ENCODE measurements at places on chromosomes 12 and 14.

GRCh38 chr12:7959701-7960121 lies 23.7 kb upstream of the SLC2A3 start:
- DNase-seq: no peak

- no peak for DNase-seq
These were observed 72.9 kb downstream of the CDK17 start for GRCh38 chr12:96327346-96327745.

GRCh38 chr12:16881986-16882570 lies 276.1 kb upstream of the LMO3 start:
- DNase-seq: no peak

- no peak for DNase-seq
These were observed 38.1 kb upstream of the DACT1 start for GRCh38 chr14:58599707-58600106.

GRCh38 chr12:74227846-74228545 lies 309.6 kb upstream of the ATXN7L3B start:
- DNase-seq: no peak

DNA sequence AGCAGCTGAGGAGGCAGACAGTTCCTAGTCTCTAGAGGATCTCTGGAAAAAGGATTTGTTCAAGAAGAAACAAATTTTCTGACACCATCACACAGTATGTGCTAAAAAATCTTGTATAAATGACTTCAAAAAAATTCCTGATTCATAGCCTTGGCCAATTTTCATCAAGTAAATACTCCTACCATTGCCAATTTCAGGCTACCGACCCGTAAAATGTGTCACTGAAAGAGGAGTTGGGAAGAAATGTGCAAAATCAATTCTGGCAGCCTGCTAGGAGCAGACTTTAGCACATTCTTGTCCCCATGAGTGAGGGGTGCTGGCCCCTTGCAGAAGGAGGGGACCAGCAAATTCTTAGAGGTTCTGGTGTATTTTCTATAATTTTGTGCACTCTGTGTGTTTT lies 109.4 kb downstream of the TMEM30B start:
- no peak for DNase-seq

- DNase-seq: no peak
These were observed 17.3 kb downstream of the OR9K2 start for GRCh38 chr12:55143566-55143870.

GRCh38 chr12:25713264-25713663 lies 160.2 kb upstream of the LMNTD1 start:
- no peak for DNase-seq

GRCh38 chr12:43402436-43402835 lies 149.6 kb downstream of the ADAMTS20 start:
- no peak for DNase-seq

DNA sequence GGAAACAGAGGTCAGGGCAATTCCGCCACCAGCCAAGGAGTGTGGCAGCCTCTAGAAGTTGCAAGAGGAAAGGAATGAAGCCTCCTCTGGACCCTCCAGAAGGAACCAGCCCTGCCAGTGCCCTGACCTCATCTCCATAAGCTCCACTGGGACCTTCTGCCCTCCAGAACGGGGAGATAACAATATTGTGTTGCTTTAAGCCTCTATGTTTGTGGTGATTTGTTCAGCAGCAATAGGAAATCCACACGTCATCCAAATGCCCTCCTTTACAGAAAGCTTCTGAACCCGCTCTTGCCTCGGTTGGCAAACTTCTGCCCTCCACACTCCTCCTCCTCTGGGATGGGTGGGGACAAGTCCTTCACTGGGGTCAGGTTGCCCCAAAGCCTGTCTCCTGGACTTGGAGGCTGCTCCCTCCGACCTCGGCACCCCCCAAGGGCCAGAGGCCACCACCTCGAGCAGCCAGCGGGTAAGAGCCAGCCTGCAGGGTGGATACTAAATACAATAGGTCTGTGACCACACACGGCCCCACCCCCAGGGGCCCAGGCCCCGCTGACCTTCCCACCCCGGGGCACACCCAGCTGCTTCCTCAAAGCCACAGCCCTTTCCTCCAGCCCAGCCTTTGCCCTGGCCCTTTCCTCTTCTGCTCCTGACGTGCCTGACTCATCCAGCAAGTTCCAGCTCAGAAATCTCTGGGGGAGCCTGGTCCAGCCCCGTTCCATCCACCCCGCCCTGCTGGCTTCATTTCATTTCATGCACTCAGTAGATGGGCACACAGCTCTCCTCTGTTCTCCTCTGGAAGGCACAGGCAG lies 58.7 kb upstream of the NCOR2 start:
- DNase-seq: no peak

All from NCI-H1930 (cell line).